Activated naive CD4-positive, alpha-beta T cell treated with anti-CD3 and anti-CD28 coated beads, Interleukin-2, amount 50 U/mL, for 72 hours (primary cell): ENCODE measurements at places on chromosomes 12 and 14. TPM values are rescaled to one million over a fixed set of nuclear protein-coding genes. Genes with fewer than 3 reads are reported as not detected.
A peak's percentile ranks its signal among the peaks of the same experiment; 100 is the strongest.

DNA sequence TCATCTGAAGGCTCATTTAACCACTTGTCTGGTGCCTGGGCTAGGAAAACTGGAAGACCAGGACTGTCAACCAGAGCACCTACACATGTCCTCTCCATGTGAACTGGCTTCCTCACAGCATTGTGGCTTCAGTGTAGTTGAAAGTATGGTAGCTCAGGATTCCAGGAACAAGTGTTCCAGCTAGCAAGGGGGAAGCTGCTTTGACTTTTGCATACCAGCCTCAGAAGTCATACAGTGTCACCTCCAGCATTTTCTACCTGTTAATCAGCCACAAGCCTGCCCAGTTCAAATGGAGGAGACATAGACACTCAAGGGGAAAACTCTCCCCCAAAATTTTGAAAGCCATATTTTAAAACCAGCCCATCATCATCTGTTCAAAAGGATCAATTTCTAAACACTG is 212.8 kb upstream of the CAND1 start:
- no peak for DNase-seq

GRCh38 chr12:94875525-94875924 is 128.0 kb downstream of the NDUFA12 start:
- no peak for DNase-seq

DNA sequence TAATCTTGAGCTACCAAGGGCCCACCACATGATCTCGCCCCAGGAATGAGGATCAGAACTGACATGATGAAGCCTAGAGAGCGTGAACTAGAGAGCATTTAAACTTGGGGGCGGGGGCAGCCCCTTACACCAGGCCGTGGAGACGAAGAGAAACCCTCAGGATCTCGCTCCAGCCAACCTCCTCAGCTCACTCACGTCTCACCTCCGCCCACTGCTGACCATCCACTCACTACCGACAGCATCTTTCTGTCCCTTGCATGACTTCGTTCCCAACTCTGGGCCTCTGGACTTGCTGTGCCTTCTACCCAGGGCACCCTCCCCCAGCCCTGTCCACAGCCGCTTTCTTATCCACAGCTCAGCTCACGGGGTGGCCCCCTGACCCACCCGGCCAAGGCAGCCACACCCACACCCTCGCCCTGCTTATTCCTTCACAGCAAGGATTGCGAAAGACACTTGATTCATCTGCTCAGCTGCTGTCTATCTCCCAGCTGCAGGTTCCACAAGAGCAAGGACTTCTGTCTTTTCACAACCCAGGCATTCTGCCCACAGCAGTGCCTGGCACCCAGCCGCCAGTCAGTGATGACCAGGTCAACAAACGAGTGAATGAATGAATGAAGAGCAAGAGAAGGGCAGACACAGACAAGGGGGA is 6.4 kb downstream of the STX2 start:
- no peak for DNase-seq

DNA sequence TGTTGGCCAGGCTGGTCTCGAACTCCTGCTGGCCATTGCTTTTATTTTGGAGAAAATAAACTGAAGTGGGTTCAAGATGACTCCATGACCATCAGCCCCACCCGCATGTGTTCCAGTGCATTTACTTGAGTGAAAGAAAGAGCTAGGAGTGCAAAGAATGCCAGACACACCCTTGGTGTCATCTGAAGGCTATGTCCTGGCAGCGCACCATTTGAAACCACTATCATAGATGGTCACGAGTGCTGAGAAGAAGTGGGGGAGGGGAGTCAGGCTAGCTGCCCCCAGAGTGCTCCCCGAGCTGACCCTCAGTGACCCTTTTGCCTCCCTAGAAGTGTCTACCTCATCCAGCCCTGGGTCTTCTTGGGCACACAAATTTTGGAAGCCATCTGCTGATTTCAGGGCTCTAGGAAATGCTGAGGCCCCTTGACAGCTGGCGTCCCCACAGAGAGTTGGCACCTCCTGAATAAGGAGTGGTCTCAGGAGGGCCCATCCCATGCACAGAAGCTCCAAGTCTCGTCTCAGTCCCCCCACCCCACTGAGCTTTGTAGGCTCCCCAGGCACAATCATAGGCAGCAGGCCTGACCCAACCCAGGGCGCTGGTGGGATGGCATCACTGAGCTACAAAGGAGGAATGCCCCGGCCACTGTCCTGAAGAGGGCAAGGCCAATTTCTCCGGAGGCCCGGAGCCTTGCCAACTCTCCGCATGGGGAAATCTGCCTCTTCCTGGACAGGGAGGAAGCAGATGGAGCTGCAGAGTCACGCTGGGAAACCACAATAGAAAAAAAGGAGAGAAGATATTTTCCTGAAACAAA is 28.0 kb downstream of the PXN start:
- no peak for DNase-seq

DNA sequence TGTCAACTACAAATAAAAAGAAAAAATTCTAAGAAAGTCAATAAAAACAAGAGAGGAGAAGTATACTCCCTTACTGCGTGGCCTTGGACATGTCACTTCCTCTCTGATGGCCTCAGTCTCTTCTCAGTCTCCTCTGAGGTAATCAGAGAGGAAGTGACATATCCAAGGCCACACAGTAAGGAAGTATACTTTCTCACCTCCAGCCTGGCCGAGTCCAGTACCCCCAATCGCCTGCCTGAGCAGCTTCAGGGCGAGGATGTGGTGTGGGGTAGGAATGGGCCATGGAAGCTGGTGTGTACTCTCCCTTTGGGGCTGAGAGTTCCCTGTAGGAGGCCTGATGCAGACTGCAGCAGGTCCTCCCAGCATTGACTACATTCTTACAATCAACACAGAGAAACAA is 15.8 kb downstream of the VDR start:
- DNase-seq: no peak

DNA sequence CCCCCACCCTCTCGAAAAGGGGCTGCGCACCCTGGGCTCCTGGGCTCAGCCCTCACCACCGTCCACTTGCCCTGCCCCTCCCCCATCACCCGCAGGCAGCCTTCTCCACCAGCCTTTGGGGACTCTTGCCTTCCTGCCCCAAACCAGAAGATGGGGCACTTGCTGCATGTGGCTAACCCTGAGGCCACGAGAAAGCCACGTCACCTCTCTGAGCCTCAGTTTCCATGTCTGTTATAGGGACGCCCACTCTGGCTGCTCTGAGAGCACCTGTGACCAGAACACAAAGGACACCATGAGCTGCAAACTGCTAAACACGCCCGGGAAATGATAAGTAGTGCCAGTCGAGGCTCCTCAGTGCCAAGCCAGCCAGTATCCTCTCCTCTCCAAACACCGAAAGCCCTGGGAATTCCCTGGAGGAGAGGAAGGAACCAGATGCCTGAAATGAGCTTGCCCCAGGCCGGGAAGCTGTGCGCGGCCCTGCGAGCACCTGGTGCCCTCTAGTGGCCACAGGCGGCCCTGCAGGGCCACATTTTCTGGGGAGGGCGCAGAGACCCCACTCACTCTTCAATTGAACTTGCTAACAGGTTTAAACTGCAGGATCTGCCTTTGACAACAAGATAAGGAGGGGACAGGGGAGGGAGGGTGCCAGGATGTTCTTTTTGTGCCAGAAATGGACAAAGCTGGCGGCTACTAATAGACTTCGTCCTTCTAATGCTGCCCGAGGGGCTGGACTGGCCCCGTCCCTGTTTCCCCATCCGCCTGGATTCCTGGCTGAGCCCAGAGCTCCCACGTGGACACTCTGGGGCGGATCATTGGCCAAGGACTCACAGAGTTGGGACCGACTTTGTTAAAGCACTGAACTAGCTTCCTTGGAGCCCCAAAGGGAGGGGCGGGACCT is 10.2 kb upstream of the SERPINA9 start:
- DNase-seq: peak; percentile 64

GRCh38 chr12:65490250-65490649 is 211.8 kb downstream of the MSRB3 start:
- no peak for DNase-seq

DNA sequence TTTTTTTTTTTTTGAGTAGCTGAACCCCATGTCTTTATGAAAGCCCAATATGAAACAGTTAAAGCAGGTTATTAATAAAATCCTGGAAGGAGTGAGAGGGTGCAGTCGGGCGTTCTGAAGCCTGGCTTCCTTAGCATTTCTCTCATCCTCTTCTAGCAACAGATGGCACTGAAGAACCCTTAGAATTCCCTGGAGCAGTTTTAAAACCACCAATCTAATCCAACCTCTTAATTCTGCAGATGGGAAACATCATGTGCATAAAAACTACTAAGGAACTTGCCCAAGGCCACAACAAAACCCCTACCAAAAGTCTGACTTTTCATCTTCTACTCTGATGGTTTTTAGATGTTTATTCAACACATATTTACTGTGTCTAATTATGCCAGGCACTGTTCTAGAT is 25.2 kb downstream of the PRDM4 start:
- no peak for DNase-seq

DNA sequence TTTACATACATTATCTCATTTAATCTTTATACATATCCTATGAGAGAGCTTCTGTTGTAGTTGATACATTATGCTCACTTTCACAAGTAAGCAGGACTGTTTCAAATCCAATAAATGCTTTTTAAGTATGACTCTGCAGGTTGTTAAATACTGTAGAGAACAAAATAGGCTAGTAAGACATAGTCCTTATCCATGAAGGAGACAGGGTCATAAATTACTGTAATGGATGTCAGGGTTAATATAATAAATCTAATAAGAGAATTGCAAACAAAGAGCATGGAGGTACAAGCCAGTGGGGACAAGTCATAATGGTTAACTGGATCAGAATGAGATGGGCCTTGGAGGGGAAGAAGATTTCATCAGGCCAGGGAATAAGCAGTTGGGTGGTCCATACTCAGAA is 303.8 kb upstream of the RGS6 start:
- DNase-seq: no peak

DNA sequence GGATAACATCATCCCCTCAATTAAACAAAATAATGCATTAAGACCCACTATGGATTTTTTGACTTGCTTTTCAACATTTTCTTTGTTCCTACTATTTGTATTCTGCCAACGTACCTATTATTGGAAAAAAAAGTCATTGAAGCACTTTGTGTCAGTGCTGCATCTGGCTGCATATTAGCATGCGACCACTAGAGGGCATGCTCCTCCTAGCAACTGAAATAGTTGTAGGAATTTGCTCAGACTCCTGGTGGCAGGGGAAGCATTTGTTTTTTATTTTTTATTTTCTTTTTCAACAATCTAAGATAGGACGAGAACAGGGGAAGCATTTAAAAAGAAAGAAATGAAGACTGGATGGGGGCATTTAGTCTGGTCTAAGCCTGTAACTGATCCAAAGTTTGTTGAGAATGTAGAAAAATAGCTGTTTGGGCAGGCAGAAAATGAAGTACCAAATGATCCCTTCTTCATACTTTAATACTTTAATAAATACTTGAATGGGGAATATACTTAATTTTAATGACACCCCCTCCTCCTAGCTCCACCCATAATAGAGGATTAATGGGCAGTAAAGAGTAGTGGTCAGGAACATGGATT is 14.5 kb upstream of the CLEC4A start:
- DNase-seq: peak; percentile 69

DNA sequence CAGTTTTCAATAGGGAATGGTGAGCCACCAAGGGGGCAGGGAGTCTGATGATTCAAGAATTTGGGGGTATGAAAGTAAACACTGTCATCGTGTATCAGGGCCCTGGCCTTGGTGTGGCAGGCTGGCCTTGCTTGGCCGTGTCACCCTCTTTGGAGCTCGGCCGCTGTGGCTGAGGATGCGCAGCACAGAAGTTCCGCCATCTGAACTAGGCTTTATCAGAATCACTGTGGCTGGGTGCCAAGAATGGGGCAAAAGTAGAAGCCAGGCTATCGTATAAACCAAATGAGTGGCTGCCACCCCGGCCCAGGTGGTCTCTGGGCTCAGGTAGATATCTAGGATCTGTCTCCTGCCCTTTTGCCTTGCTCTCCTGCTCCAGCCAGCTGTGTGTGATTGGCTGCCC is 137.4 kb downstream of the PAPOLA start:
- DNase-seq: no peak

DNA sequence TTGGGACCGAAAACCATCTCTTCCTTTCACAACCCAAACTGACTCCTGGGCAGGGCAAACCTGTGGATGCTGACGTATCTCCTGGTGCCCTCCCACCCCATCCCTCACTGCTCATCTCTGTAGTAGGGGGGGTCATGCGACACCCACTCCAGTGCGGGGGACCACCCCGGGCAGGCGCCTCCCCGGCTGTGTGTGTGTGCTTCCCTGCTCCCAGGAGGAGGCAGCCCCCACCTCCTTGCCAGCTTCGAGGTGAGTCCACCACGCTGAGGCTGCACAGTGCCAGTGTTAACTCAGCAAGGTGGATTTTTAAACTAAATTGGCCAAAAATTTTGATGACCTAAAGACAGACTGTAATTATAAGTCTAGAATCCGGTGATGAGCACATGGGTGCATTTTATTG is 46.2 kb upstream of the BEGAIN start:
- no peak for DNase-seq

DNA sequence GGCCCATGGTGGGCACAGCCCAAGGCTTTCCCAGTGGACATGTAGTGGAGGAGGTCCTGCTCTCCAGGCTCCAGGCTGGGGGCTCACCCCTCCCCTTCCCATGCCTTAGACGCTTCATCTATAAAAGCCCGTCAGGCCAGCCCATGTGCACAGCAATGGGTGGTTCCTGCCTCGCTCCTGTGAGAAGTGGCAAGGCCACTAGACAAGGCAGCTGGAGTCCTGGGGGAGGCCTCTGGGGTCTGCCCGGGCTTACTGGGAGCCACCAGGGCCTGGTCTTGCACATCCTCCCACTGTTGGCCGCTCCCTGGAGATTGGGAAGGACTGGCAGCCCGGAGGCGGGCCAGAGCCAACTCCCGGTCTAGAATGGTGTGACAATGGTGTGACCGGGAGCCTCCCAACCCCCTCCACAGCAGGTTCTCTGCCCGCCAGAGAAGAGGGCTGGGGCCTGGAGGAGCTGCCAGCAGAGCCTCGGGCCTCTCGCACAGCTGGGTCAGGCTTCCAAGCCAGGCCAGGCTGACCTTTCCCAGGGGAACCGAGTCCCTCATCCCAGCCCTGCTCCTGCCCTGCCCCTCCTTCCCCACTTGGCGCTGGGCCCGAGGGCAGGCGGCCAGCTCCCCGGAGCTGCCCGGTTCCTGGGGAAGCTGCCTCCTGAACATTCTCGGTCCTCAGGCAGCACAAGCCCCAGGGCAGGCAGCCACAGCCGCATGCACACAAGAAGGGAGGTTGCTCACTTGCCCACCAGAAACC is 97.9 kb downstream of the RFLNA start:
- no peak for DNase-seq

DNA sequence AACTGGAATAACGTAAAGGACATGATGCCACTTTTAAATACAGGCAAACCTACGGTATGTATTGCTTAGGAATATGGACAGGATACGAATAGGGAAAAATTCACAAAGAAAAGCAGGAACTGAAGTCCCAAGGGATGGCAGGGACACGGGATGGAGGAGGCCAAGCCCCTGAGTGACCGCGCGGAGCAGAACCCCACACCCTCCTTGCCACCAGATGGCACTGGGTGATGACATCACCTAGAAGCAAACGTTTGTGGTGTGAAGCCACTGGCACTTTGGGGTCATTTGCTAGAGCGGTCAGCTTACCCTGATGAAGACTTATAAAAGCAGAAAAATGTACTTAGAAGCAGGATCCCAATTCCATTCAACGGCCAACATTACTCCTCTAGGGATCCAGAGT is 9.4 kb downstream of the DHX37 start:
- no peak for DNase-seq

GRCh38 chr12:102528111-102528510 is 47.7 kb upstream of the IGF1 start:
- no peak for DNase-seq

Gene PRB2
- not detected for total RNA-seq

Gene IL31
- not detected for total RNA-seq

Gene KRT71
- not detected for total RNA-seq

Gene MYO1H
- total RNA-seq: not detected

Gene TTLL5
- total RNA-seq: 36.6 TPM

Gene ADGRD1
- total RNA-seq: not detected
